CD8-positive, alpha-beta T cell (primary cell): ENCODE measurements at places on chromosomes 4 and X.

DNA sequence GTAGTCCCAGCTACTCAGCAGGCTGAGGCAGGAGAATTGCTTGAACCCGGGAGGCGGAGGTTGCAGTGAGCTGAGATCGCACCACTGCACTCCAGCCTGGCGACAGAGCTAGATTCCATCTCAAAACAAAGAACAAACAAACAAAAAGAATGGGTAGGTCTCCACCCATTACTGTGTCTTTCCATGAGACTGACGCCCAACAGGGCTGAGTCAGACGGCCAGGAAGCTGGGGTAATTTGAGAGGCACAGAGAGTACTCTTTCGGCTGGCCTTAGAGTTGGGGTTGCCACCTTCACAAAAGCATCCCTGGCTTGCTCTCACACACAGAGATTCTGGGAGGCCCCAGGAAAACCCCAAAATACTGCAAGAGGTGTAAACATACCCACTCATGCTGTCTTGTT lies 72.0 kb upstream of the DHRSX start:
- DNase-seq, result no peak

GRCh38 chr4:151323667-151324066 lies 1.7 kb downstream of the SH3D19 start:
- no peak for DNase-seq

DNA sequence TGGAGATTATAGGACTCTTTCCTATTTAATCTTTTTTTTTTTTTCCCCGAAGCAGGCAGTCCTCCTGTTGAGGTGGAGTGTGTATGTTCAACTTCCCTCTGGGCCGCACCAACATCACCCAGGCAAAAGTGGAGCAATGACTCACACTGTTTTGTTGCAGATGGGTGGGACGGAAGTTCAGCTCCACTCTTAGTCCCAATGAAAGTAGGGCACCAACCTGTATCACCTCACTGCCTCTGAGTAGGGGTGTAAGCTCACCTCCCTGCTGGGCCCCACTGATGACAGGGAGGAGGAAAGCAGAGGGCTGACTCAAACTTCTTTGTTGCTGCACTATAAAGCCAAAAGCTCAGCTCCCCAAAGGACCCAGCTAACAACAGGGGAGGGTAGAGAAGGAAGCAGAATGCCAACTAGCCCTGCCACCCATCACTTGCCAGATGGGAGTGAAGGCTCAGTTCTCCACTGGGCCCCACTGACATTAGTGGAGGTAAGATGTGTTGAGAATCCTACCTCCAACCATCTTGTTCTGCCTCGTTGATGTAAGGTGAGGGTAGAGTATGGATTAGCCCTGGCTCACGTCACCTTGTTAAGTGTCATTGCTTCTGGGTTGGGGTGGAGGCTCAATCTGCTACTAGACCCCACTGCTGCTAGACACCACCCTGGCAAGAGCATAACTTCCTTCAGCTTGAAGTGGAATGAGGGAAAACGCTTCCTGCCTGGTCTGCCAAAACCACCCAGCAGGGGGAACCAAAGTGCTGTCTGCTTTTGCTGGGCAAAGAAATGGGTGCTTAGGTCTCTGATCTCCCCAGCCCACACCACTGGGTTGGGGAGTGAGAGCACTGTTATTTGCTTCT lies 14.1 kb downstream of the RPS6KA3 start:
- DNase-seq, result peak; percentile 56

GRCh38 chrX:53319614-53320542 lies 38.5 kb upstream of the IQSEC2 start:
- no peak for DNase-seq

DNA sequence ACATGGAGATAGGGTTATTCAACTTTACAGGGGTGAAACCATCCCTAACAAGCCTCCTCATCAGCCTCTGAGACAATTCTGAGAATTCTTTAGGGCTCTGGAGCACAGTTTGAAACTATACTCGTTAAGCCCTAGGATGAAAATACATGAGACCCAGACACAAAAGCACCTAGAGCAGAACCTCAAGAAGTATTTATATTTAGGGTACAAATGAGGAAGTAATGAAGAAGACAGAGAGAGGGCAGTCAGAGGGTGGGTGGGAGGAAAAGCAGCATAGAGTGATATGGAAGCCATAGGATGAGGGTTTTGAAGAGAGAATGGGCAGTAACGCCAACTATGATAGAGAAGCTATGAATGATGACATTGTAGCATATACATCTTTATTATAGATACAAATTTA lies 250.3 kb downstream of the DCLK2 start:
- DNase-seq, result no peak
